Lower lobe of right lung (tissue), 2 donors: ENCODE measurements at places on chromosomes 13 and 19.

GRCh38 chr19:825897-826644, 1.6 kb upstream of the AZU1 start:
- DNase-seq = no peak

DNA sequence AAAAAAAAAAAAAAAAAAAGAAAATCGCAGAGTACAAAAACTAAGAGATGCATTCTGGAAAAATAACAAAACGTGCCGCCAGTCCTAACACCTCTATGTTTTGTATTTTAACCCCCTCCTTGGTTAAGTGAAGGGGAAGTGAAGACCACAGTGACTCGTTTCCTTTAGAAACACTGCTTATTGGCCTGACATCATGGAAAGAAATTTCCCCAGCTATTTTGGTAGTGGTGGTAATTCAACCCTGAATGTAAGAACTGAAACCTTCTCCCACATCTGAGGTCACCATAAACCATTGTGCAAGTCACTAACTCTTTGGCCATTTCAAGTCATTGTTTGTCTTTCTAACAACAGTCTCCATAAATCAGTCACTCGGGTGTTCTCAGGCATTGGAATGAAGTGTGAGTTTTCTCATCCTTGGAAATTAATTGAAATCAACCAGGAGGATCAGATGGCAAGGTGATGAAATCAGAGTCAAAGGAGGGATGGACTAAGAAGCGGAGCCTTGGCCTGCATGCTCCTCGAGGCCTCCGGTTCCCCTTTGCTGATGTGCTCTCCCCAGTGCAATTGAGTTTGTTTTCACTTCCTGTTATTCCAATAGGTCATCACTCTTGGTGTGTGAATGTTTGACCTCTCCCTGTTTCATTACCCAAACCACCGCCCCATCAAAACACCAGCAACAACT, 443.9 kb downstream of the FGF9 start:
- DNase-seq = peak; percentile 60

- DNase-seq = peak; percentile 49
Measured at GRCh38 chr13:71867131-71867814, at the start of gene DACH1. DACH1 (minus strand) TSS chr13:71867204.

- no peak for DNase-seq
Measured at GRCh38 chr13:80360453-80360800, 19.5 kb upstream of the SPRY2 start.

DNA sequence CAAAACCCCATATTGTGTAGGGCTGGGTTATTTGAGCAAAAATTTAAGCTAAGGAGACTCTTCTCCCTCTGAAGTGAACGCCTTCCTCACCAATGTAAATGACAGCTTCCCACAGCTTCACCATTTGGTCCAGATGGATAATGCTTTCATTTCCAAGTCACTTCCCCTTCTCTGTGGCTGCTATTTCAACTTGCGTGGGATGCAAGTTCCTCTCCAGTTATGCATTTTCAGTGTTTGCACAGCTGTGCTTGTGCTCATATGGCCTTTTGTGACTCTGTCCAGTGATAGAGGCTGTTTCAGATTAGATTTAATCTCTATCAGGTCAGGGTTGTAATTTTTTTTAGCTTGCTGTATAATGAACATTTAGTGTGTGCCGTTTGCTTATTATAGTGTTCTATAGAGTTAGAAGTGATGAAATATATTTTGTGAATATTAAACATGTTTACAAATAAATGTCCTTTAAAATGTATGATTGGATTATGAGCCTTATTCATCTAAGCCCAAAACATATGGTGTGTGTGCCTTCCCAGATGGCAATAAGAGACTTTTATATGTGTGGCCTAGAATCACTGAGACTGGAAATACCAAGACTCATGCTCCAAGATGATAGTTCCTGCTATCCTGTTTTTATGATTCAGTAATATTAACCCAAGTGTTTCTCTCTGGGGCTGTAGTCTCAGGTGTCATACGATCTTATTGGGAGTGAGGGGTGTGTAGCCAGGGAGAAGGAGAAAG, 86.6 kb downstream of the TNFRSF19 start:
- DNase-seq = no peak

DNA sequence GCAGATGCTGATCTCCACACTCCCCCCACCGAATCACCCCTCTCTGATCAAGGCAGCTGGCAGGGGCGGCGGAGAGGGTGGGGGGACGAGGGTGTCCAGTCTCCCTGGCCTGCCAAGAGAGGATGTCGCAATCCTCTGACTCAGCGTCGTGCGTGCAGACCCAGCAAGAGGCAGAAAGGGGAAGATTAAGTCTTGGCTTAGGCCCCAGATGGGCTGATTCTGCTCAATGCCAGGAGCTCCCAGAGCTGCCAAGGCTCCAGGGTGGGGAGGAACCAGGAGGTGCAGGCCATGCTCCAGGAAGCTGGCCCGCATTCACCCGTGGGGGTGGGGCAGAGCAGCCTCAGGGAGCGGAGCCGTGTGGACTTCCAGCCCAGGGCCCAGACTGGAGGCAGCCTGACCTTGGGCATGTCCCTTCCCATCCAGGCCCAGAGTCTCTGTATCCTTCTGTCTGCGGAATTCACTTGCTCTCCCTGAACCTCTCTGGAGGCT, 6.6 kb upstream of the BCL3 start:
- DNase-seq = peak; percentile 96

- DNase-seq = no peak
Measured at GRCh38 chr19:39321117-39321831, 611 bp upstream of the LRFN1 start.

GRCh38 chr19:33701565-33701964, 79.8 kb downstream of the CHST8 start:
- DNase-seq = no peak

GRCh38 chr19:42285988-42286348, 16.0 kb upstream of the PRR19 start:
- no peak for DNase-seq

DNA sequence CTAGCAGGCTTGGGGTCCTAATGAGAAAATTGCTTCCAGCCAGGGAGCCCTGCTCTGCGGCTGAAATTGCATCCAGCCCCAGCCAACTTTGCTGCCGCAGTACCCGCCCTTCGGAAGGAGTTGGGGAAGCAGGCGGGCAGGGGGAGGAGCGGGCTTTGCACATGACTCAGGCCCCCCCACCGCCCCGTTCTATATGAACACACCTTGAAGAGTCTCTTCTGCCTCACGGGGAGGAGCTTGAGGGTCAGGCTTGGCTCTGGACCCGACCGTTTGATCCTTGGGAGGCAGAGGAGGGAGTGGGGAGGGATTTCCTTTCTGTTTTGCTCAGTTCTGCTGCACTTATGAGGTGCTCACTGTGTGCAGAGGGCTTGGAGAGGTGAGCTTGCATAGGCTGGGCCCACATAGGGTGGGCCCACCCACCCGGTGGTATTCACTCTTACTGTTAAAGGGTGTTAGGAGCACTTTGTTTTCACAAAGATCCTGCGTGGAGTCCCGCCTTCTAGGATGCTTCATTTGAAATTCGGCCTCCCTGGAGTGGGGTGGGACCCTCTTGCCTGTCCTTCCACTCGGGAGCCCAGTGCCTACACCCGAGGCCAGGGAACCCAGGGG, 46.5 kb downstream of the LYL1 start:
- peak; percentile 92 for DNase-seq

GRCh38 chr13:41533266-41534052, 76.1 kb downstream of the RGCC start:
- DNase-seq = no peak

DNA sequence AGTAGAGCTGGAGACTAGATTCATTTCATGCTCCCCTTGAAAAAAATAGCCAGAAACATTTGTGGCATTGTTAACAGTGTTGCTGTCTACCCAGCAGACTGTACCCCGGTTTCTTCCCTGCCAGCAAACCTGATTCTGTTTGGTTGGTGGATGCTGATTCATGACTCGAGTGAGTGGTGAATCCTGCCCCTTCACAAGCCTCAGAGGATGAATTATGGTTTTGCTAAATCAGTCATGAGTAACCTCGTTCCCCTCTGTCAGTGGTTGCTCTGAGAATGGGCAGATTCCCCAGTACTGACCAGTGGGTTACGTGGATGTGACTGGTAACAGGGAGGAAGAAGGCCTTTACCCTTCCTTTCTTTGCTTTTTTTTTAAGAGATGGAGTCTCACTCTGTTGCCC, 10.1 kb downstream of the NLRP12 start:
- no peak for DNase-seq

DNA sequence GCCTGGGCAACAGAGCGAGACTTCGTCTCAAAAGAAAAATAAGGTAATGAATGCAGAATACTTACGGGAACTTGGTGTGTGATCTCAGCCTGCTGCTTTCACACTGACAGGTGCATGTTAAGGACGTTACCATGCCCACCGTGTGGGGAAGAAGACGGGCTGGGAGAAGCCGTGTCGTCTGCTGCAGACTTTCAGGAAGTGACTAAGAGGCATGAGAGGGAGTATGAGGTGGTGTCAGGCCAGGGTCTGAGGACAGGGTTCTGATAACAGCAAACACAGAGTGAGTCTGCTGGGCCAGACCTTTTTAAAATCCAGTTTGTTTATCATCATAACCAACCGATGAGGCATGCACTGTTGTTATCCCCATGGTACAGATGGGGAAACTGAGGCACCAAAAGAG, 13.6 kb upstream of the GALP start:
- no peak for DNase-seq

DNA sequence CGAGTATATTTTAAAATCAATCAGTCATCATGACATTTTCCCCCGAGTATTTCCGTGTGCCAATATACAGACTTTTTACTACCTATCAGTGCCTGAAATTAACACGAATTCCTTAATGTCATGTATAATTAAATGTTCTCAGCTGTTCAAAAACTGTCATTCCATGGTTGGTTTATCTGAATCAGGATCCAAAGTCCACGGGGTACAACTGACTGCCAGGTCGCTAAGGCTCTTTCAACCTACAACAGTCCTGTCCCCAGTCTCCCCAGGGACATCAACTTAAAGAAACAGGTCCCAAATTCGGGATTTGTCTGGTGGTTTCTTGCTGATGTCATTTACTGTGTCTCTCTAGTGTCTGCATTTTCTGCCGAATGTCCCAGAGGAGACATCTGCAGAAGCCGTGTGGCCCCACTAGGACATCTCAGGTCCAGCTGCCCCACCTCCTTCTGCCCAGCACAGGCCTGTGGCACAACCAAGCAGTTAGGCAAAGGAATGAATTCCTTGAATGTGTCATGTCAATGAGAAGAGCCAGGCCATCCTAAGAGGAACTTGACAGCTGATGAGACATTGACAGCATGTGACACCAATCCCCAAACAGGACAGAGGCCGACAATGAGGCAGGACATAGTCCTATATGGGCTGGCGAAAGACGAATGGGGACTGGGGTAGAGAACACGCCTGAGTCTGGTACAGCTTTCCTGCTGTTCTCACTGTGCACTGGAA, 109.5 kb downstream of the STK24 start:
- no peak for DNase-seq

DNA sequence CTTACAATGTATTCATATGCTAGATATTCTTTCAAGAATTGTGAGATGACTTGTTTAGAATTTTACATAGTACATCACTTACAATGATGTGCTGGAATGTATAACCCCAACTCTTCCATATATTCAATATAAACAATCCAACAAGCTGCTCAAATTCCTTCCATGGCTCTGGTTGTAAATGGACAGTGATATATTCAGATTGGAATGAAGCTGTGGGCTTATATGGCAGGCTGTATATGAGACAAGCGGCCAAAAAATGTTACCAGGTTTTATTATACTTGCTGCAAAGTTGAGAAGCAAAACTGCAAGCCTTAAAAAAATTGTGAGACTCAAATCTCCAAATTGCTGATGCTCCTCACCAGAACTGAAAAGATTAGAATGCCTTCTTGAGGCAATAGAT, 83.6 kb upstream of the KLF12 start:
- DNase-seq = no peak

DNA sequence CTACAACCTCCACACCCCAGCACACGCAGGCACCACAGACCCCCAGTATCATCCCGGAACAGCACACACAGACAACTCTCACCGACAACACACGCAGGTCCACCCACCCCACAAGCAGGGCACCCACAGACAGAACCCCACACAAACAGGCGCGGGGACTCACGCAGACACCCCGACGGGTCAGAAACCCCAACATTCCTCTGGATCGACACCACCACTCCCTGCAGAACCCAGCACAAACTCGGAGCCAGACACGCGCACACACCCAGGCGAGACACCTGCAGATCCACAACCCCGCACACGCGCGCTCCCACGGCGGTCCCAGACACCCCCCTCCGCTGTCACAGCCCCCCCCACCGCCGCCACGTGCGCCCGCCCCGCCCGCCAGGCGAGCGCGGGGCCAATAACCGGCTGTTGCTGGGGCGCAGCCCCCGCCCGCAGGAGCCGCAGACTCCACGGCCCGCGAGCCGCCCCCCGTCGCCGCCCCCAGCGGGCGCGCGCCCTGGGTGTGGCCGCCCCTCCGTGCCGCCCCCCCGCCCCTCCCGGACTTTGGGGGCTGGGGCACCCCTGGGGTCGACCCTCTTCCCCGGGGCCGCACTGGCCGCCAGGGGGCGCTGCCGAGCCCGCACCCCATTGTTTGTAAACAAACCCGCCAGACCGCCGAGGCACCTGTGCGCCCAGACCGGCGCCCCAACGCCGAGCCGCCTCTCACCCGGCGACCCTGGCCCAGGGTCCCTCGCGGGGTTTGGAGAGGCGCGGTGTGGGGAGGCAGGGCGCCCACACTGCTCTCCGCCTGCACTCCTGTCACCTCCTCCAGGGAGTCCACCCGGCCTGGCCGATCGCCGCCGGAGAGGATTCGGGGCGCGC, 712 bp downstream of the BBC3 start:
- DNase-seq = peak; percentile 84

- DNase-seq = no peak
Measured at GRCh38 chr19:34485831-34486230, 4.3 kb downstream of the WTIP start.

GRCh38 chr19:15330801-15331418, 1.4 kb downstream of the BRD4 start:
- DNase-seq = no peak

GRCh38 chr13:108586826-108587225, 42.6 kb upstream of the MYO16 start:
- DNase-seq = no peak

DNA sequence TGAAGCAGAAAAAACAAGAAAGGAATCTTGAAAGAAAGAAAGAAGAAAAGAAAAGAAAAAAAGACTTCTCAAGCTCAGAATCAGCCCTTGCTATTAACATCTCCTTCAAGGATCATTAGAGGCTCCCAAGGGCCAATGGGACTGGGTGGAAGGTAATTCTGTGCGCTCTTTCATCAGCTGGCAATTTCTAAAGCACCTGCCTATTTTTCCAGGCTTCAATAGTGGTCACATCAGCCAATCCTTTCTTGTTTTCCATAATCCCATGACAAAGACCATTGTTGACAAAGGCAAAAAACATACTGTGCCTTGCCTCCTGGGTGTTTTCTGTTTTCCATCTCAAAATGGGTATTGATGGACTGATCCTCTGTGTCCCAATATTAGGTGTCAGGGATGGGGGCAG, 88.2 kb upstream of the TSC22D1 start:
- no peak for DNase-seq

DNA sequence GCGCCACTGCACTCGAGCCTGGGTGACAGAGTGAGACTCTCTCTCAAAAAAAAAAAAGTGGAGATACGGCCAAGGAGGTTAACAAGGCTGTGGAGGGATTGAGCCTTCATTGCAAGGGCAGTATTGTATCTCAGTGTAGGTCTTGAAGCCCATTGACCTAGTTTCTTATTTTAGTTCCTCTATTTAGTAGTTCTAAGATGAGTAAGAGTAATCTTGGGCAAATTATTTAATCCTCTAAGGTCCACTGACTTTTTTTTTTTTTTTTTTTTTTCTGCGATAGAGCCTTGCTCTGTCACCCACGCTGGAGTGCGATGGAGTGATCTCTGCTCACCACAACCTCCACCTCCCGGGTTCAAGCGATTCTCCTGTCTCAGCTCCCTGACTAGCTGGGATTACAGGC, 14.3 kb upstream of the ILF3 start:
- no peak for DNase-seq
